Lower lobe of right lung (tissue), 2 donors: ENCODE measurements at places on chromosomes 5 and 9. TPM values are rescaled to one million over a fixed set of nuclear protein-coding genes. Genes with fewer than 3 reads are reported as not detected.
A peak's percentile ranks its signal among the peaks of the same experiment; 100 is the strongest.

GRCh38 chr9:106976772-106977171, 113.8 kb downstream of the ZNF462 start:
- no peak overlapping the region for H3K27ac ChIP-seq
- H3K4me3 ChIP-seq = no peak overlapping the region
- no peak for DNase-seq

Gene DOCK2
- 108 TPM for total RNA-seq

GRCh38 chr5:68652534-68652965, 437.0 kb downstream of the PIK3R1 start:
- H3K36me3 ChIP-seq = no peaks in the 10 kb centered on the region
- H3K27ac ChIP-seq = no peak overlapping the region
- no peaks in the 10 kb centered on the region for H3K4me1 ChIP-seq
- DNase-seq = no peak
- no peaks in the 10 kb centered on the region for H3K27me3 ChIP-seq

- no peak overlapping the region for H3K27ac ChIP-seq
- no peaks in the 10 kb centered on the region for H3K27me3 ChIP-seq
- no peaks in the 10 kb centered on the region for H3K36me3 ChIP-seq
- no peak for DNase-seq
Measured at GRCh38 chr5:87282269-87282668, 14.6 kb downstream of the RASA1 start.

Gene FOXD4L5
- total RNA-seq = 0.38 TPM

GRCh38 chr9:18848657-18849056, 184.4 kb downstream of the SAXO1 start:
- H3K27ac ChIP-seq = peak overlapping the region; percentile 33
- H3K27me3 ChIP-seq = no peaks in the 10 kb centered on the region
